Activated T-helper 17 cell treated with anti-CD3 and anti-CD28 coated beads, Interleukin-2, amount 50 U/mL, for 72 hours (primary cell): ENCODE measurements at places on chromosomes 5 and 9. TPM values are rescaled to one million over a fixed set of nuclear protein-coding genes. Genes with fewer than 3 reads are reported as not detected.

The CTSV gene
- total RNA-seq: 2.1 TPM

The SAXO1 gene
- total RNA-seq: 0.37 TPM

The FYB1 gene
- total RNA-seq: 153 TPM

The OGN gene
- not detected for total RNA-seq

The EGFLAM gene
- not detected for total RNA-seq

The SLC1A1 gene
- not detected for total RNA-seq
